ENCODE measurements at places on chromosomes 3 and 15.

GRCh38 chr15:94177112-94177511 lies 54.2 kb upstream of the MCTP2 start:
- DNase-seq, result no peak

GRCh38 chr15:68276668-68277067 lies 877 bp upstream of the FEM1B start:
- no peak for DNase-seq

GRCh38 chr3:45630325-45630724 lies 35.8 kb downstream of the LIMD1 start:
- no peak for DNase-seq

DNA sequence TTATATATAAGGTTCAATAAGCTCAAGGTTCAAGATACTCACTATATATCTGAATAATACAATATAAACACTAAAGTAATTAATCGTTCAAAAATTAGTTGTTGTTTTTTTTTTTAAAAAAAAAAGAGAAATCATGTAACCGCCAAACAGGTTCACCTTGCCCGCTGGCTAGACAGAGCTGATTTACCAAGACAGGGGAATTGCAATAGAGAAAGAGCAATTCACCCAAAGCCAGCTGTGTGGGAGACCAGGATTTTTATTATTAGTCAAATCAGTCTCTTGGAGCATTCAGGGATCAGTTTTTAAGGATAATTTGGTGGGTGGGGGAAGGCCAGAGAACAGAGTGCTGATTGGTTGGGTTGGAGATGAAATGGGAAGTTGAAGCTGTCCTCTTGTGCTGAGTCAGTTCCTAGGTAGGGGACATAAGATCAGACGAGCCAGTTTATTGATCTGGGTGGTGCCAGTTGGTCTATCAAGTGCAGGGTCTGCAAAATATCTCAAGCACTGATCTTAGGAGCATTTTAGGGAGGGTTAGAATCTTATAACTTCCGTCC lies 7.9 kb downstream of the HIGD1A start:
- DNase-seq, result no peak

DNA sequence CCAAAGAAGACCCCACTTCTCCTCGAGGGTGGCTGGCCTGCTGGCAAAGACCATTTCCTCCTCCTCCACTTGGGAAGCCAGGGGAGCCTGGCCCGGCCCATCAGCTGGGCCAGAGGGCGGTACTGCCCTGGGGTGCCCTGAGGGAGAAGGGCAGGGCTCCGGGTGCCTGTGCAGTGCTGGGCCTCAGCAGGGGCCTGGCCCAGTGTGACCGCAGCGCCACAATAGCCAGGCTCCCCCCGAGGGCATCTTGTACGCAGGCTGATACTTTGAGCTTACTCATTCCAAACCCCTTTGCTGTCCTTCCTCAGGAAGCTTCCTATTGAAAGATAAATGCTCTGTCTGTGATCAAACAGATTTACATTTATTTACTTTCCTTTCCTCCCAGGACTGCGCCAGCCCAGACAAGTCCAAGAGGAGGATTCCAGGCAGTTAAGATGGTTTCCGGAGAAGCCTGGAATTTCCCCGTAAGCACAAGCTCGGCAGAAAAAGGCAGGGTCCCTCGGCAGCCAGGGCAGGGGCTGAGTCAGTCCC lies 240.1 kb downstream of the XXYLT1 start:
- no peak for DNase-seq

DNA sequence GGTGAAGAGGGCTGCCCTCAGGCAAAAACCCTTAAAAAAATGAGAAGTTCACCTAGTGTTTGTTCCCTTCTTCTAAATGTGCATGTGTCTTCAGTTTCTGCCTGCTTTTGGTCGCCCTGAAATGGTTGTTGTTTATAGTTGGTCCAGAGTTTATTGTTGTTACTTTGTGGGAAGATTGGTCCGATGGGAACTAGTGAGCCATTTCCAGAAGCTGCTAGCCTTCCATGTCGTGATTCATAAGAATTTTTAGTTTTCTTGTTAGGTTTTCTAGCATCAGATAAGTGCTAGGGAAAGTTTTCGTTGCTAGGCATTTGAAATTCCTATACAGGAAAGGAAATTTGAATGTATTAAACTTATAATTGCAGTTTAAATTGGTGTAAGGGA lies 33.7 kb downstream of the IFT122 start:
- no peak for DNase-seq

DNA sequence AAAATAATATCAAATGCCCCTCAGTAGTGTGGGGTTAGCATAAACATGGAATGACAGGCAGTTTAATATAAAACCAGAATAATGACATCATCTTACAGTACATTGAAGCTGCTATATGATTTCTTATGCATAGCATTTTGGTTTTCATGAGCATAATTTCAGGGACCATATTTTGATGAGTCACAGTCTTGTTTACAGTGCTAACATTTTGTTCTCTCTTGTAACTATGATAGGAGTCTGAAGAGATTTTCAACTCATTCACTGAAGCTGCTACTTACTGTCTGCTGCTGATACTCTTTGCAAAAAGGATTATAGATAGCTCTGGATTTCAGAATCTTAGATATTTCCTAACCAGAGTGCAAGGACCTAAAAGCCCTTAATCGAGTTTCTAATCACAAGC lies 92.6 kb upstream of the CCDC54 start:
- no peak for DNase-seq

DNA sequence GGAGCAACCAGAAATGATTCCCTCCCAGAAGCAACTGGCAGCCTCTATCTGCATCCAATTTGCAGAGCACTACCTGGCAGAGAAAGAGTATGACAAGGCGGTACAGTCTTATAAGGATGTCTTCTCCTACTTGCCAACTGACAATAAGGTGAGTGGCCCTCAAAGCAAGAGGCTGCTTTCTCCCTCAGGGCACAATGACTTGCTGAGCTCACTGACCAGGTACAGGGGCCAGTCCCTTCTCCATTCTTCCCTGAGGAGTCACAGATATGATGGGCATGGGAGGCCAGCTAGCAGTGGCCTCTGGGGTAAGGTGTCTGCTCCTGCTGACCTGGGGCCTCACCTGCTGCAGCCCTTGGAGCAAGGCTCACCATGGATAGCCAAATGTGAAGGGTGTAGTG lies 20.3 kb downstream of the CSRNP1 start:
- no peak for DNase-seq

GRCh38 chr3:187112934-187113793 lies 26.1 kb downstream of the RPL39L start:
- DNase-seq, result no peak

DNA sequence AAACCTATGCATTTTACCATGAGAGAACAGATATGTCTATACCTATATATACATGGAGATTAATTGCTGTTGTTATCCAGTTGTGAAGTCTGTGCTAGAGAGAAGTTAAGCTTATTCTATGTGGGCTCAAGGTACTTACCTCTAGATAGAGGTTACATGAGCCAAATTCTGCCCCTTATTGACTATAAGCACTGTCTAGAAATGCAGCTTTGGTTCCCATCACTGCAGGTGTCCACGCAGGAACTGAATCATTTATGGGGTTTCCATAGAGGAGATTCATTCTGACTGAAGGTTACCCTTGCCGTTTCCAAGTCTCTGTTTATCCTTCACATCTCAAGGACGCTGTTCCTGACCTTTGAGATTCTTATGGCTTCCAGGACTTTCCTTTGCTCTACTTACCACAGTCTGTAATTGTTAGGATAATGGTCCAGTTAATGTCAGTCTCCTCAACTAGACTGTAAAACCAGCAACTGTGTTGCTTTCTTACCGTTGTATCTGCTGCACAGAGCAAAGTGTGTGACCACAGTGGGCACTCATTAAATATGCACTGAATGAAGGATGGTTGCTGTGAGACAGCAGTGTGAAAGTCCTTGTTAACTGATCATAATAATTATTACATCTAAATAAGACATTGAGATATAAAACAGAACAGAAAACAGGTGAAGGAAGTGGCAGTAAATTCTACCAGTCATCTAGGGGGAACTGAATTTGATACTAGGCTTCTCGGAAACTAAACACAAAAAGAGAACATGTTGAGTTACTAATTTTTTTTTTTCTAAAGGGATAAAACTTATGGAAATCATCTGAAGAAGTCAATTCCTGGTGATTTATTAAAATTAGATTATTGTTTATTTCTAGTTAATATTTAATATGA lies 44.0 kb upstream of the BCL6 start:
- no peak for DNase-seq

DNA sequence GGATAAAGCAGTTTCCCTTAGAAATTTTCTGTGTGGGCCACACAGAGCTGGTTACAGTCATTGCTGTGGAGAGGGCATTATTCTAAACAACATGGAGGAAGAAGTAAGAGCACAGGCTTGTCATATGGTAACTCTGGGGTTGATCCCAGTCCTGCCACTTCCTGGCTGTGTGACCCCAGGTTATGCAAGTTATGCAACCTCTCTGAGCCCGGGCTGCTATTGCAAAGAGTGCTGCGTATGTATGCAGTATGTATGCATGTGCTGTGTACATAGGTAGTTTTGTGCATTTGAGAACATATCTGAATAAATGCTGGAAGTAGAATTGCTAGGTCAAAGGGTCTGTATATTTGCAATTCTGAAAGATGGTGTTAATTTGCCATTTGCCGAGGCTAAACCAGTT lies 9.2 kb downstream of the SPSB4 start:
- no peak for DNase-seq

DNA sequence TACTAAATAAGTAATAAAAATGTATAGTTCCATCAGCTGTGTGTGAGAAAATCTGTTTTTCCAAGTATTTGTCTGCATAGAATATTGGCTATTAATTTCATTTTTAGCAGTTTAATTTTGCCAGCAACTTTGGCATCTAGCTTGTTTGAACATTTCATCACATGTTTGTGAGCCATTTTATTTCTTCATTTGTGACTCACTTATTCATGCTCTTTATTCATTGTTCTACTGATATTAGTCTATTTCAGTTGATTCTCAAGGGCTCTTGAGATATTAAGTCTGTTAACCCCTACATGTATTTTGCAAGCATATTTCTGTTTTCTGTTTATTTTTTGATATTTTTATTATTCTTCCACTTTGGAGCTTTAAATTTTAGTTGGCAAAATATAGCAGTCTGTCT lies 74.0 kb upstream of the PHLDB2 start:
- DNase-seq, result no peak

DNA sequence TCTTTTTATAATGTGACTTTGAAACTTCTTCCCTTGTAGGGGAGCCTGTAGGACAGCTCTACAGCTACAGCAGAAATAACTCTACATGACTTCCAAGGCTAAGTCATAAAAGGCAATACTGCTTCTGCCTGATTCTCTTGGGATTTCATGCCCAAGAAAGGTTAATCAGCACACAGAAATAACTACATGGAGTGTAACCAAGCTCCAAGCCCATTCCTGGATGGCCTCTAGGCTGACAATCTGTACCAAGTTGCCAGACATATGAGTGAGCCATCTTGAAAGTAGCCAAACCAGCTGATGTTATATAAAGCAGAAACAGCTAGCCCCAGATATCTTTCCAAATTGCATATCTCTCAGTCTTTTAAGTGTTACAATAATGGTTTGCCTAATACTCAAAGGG lies 75.8 kb upstream of the OSTN start:
- DNase-seq, result no peak

- DNase-seq, result no peak
Measured at GRCh38 chr3:5162102-5162501, 25.4 kb upstream of the EDEM1 start.

GRCh38 chr15:44646460-44646859 lies 17.0 kb downstream of the SPG11 start:
- DNase-seq, result no peak

- DNase-seq, result no peak
Measured at GRCh38 chr3:186849374-186849975, 7.0 kb downstream of the ADIPOQ start.

- no peak for DNase-seq
Measured at GRCh38 chr15:85554852-85555521, 174.6 kb downstream of the AKAP13 start.

DNA sequence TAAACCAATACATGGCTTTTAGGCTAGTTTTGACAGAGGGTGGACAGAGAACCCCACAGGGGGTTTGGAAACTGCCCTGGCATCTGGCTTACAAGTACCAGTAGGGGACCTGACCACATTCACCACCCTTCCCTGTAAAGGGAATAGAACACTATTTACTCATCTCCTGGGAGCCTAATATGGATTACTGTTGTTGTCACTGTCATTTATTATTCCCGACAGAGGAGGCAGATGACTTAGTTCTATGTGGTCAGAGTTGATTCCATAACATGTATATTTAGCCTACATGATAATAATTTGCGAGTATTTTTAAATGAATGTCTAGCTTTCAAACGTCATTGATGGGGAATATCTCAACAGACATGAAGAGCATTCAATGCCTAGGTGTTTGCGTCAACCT lies 15.9 kb downstream of the ZBTB38 start:
- no peak for DNase-seq

GRCh38 chr3:85182975-85183752 lies 224.4 kb downstream of the CADM2 start:
- DNase-seq, result no peak

DNA sequence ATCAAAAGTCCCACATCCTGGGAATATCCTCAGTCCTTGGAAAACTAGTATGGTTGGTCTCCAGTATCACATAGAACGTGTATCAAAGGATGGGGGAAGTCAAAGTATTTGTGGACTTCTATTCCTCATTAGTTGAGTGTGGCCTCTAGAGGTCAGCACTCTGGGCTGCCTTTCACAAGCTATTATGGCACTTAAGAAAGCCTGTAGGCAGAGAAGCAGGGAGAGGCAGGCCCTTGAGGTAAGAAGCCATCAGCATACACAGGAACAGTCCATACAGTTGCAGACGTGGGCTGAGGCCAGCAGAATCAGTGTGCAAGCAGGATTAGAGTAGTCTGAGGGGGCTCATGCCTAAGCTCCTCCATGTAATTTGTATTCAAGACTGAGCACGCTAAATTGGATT lies 341.7 kb downstream of the CLSTN2 start:
- no peak for DNase-seq

GRCh38 chr3:108311797-108312196 lies 15.4 kb downstream of the HHLA2 start:
- DNase-seq, result no peak

GRCh38 chr3:193777524-193777923 lies 184.5 kb downstream of the OPA1 start:
- no peak for DNase-seq

DNA sequence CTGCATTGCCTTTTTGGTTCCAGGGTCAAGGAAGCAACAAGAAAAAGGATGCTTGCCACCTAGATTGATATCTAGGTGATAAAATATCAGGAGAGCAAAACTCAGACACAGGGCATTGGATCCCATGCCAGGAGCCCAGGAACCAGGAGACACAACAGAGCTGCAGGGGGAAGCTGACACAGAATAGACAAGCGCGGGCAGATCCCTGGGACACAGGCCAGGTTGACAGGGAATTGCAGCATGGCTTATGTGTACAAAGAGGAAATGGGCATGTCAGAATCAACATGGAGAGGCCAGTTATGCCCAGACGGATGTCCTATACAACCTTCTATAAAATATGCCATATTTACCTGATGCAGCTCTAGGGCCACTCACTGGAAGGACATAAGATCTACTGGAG lies 84.2 kb downstream of the SEMA6D start:
- DNase-seq, result no peak

- DNase-seq, result no peak
Measured at GRCh38 chr3:25294169-25294805, 133.8 kb upstream of the RARB start.

- no peak for DNase-seq
Measured at GRCh38 chr15:68345481-68345880, 67.9 kb downstream of the FEM1B start.
